NCI-H1930 (cell line): ENCODE measurements at places on chromosomes 1 and 21.

GRCh38 chr1:154290921-154291320, 18.5 kb downstream of the HAX1 start:
- no peak for DNase-seq

- no peak for DNase-seq
Observed at GRCh38 chr1:15343729-15344128, 66.0 kb upstream of the EFHD2 start.

- DNase-seq: no peak
Observed at GRCh38 chr1:58568911-58569310, 8.1 kb downstream of the TACSTD2 start.

- no peak for DNase-seq
Observed at GRCh38 chr1:98322086-98322485, 339.4 kb upstream of the SNX7 start.

- no peak for DNase-seq
Observed at GRCh38 chr1:23964790-23965740, 5.4 kb downstream of the PNRC2 start.

DNA sequence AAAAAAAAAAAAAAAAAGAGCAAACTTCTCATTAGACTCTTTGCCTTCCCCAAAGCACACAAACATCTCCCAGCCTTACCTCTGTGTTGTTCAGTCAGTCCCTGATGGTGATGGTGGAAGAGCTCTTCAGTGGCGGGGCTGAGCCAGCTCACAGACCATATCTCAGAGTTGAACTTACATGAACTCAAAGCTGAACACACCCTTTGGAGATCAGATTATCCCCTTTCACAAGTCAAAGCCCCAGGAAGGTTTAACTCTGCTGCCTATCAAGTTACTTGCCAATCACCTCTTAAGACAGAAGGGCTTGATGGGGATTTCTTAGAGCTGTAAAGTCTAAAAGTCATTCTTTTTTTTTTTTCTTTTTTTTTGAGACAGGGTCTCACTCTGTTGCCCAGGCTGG, 55.2 kb upstream of the L1TD1 start:
- no peak for DNase-seq

- no peak for DNase-seq
Observed at GRCh38 chr1:23555270-23555985, 3.9 kb downstream of the ID3 start.

GRCh38 chr1:20403423-20404145, 82.4 kb downstream of the CAMK2N1 start:
- no peak for DNase-seq

DNA sequence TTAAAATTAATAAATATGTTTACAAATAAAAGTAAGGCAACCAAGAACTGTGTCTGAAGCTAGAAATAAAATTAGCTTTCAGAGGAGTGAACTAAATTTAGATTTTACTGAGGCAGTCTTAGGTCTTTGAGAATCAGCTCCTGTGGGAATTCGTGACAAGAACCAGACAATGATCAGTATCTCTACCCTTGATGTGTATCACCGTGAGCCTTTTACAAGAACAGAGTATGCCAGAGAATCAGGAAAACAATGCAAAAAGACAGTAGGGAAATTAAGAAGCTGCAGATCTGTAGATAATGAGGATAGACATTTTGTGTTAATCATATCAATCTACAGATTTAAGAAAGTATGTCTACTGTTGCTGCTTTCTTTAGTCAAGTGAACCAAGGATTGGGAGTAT, 351.0 kb downstream of the COL11A1 start:
- DNase-seq: no peak

DNA sequence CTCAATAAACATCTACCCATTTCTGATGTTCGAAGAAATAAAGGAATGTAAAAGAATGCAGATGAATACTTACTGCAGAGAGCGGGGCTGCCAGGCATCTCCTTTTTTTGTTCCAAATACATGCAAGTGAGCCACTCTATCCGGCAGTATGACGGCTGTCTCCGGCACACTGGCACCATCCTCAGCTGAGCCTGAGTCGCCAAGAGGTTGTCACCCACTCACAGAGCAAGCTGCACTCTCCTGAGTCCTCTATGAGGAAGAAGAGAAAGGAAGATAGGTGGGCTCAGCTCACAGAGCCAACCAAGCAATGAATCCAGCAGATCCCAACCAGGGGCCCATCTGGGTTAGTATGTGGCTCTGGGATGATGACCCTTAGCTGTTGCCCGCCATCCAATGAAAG, 65.3 kb downstream of the CD46 start:
- DNase-seq: no peak

DNA sequence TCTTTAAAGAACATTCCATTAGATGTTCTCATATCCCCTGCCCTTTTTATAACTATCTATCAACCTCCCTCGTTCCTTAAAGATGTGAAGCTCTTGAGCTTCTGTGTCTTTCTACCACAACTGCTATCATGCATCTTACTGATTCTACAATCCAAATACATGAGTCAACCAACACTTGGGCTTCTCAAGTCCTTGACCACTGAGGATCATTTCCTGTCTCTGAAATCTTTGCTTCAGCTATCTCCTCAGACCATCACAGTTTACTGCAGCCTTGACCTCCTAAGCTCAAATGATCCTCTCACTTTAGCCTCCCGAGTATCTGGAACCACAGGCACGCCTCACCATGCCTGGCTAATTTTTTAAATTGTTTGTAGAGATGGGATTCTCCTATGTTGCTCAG, 75.2 kb downstream of the FMO4 start:
- DNase-seq: no peak

- no peak for DNase-seq
Observed at GRCh38 chr21:35375115-35375514, 326.0 kb upstream of the RUNX1 start.

GRCh38 chr21:36499578-36500471, 19.9 kb upstream of the CLDN14 start:
- no peak for DNase-seq
